Kidney glomerular epithelial cell (primary cell): ENCODE measurements at places on chromosomes 3 and 15.

DNA sequence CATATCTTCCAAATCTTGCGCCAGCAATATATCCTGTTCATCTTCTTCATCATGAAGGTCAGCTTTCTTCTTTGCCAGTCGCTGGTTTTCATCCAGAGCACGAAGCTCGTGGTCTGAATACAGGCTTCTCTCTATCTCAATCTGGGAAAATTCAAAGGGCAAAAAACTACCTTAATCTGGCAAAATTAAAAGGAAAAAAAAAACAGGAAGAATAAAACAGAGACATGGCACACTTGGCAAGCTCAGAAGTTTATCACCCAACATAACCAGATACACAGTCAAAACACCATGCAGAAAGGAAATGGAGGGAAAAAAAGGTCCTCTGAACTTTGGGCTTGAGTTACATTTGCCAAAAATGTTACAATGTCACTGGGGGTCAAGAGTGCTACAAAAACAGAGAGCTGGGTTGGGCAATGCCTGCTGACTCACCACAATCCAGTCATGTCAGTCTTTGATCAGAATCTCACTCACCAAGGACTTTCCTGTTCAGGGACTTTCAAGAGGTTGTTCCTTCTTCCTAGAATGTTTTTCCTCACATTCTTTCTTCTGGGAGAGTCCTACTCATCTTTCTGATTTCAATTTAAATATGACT is 1.5 kb downstream of the MRPL46 start:
- no peak for DNase-seq

DNA sequence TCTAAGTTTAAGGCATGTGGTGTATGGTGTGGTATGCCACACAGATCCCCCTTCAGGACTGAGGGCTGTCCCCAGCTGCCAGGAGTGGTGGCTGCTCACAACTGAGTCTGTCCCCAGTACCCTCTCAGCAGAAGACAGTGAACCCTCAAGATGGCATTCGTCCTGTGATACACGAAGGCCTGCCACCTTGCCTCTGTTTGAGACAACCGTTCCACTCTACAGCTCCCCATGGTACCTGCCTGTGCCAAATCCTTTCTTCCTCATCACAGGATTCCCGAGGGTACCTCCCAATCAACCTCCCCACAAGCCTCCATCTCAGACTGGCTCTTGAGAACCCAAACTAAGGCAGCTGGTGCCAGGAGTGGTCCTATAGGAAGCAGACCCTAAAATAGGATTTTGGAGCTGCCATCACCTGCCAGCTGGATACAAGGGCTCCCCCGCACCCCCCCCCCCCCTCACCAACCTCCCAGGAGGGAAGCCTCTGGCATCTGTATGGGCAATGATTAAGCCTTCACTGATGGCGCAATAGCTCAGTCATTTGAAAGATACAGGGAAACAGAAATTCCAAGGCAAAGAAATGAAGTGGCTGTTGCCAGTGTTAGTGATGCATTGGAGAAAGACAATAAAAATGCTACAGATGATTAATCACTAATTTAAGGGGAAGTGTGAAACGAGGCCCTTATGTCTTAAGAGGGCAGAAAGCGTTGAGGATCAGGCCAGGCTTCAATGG is 230.0 kb upstream of the LYSMD4 start:
- peak; percentile 49 for DNase-seq

DNA sequence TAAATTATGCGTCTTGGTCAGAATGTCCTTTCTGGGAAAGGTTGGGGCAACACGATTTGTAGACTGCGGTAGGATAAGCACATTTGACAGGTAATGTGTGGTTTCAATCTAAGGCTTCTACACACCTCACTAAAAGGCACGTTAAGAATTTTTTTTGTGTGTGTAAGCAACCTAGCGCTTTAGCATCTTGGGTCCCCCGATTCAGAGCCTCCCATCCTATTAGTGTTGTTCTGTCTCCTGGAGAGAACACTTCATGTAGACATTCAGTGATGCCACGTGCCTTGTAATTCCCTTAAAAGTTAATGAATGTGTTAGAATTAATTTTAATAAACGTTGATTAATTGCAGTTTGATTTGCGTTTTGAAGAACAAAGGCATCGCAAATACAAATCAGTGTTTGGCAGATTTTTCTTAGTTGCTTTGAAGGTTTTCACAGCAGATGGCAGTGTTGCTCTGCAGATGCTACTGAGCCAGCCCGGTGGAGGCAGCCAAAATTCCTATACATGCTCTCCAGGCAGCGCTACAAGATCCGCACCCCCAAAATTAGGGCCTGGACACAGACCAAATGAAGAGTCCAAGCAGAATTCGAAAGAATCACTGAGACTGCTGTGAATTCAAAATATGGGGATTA is 63.5 kb downstream of the OTOL1 start:
- DNase-seq, result peak; percentile 37

DNA sequence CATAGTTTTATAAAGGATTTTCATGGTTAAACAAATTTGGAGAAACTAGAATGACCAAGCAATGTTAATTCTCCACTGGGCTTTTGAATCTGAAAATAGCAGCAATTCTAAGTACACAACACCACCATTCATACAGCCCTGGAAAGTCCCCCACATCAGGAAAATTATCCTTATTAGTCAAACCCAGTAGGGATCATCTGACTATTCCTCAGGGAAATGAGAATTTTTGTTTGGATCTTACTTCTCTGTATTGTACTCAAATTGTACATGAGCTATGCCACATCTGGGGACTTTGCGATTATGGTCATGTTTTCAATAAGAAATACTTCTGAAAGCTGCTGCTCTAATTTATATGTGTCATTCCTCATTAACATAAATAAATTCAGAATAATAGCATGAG is 46.0 kb downstream of the RARB start:
- DNase-seq, result no peak

- DNase-seq, result no peak
These were observed 46.3 kb downstream of the ZBTB20 start for GRCh38 chr3:115100806-115101205.

GRCh38 chr3:188568736-188569135 is 414.8 kb downstream of the LPP start:
- no peak for DNase-seq

DNA sequence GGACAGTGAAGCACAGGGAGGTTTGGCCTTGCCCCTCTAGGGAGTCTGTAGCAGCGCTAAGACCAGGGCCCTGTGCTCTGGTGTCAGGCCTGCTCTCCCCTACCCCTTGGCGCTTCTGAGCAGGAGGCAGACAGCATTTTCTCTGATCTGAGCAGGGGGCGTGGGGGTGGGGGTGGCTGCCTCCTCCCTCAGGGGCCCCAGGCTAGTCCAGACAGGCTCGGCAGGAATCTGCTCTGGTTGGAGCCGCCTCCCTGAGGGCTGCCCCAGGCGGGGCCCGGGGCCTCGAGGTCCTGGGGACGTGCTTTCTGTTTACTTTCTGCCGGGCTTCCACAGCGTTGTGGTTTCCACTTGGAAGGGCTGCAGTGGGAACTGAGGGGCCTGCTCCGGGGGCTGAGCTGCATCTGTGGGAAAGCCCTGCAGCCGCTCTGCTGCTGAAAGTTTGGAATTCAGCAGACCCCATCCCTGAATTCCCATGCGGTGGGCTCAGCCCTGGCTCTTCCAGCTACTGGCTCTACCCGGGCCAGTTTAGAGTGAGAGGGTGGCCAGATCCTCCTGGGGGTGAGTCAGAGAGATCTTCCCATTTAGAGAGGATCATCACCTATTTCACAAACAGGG is 105.4 kb downstream of the LINGO1 start:
- DNase-seq, result no peak

DNA sequence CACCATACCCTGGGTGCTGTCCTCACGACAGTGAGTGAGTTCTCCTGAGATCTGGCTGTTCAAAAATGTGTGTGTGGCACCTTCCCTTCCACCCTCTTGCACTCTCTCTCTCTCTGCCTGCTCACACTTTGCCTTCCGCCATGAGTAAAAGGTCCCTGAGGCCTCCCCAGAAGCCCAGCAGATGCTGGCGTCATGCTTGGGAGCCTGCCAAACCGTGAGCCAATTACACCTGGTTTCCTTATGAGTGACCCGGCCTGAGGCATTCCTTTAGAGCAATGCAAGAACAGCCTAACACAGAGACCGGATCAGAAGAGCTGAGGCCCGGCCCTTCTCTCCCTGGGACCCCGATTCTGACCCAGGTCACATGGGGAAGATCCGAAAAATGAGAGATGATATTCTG is 15.4 kb downstream of the TMEM44 start:
- no peak for DNase-seq

- DNase-seq, result no peak
These were observed 33.1 kb downstream of the ASB7 start for GRCh38 chr15:100635406-100636071.
